Stimulated activated CD4-positive, alpha-beta T cell treated with anti-CD3 and anti-CD28 coated beads, Interleukin-1b, Interleukin-23, amount 100 ng/mL, for 4 hours (primary cell): ENCODE measurements at places on chromosomes 12 and 14.

GRCh38 chr12:29051221-29051620, 97.9 kb upstream of the FAR2 start:
- no peak for DNase-seq

DNA sequence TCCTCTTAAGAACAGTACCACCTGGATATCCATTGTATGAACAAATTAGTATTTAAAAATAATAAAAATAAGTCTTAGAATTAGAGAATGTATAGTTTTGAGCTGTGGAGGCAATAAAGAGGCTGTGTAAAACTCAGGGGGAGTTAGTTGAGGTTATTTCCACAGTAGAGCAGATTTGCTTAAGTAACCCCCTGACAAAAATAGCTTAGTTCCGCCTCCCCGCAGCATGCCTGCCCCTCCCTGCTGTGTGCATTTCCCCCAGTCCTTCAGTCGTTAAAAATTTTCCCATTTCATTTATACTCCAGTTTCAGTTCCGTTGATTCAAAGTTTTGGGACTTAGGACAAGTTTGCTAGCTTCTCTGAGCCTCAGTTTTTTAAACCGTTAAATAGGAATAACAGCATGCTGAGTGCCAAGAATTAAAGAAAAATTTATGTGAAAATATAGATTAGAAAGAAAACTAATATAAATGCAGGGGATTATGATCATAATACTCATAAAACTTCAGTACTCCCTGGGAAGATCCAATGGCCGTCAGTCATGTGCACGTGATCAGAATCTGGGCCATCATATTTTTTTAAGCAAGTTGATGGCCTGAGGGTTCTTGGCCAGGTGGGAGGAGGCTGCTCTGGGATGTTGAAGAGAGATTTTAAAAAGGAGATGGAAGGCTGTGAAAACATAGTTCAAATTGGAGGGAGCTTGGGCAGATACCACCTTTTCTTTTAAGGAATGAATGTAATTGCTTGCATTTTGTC, 14.5 kb upstream of the SLC38A2 start:
- DNase-seq, result no peak

- DNase-seq, result no peak
Observed at GRCh38 chr14:89368490-89369477, 48.2 kb downstream of the FOXN3 start.

GRCh38 chr12:18332173-18332572, 70.9 kb downstream of the PIK3C2G start:
- no peak for DNase-seq
